Stimulated activated CD8-positive, alpha-beta memory T cell treated with anti-CD3 and anti-CD28 coated beads, Interleukin-12 subunit alpha, Interleukin-12 subunit beta, amount 100 ng/mL, for 4 hours (primary cell): ENCODE measurements at places on chromosomes 6 and 20.

DNA sequence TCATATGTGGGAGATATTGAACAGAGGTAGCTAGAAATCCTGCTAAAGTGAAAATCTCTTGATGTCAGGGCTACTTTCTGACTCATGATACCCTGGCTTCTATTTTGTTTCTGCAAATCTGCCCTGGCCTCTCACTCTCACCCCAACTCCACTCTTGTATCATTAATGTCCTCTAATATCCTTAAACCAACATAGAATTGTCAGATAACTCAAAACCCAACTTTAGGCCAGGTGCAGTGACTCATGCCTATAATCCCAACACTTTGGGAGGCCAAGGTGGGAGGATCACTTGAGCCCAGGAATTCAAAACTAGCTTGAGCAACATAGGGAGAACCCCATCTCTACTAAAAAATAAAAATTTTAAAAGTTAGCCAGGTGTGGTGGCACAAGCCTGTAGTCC lies 33.8 kb upstream of the OSTM1 start:
- DNase-seq, result no peak

GRCh38 chr6:43461936-43462335 lies 6.6 kb upstream of the DLK2 start:
- no peak for DNase-seq

DNA sequence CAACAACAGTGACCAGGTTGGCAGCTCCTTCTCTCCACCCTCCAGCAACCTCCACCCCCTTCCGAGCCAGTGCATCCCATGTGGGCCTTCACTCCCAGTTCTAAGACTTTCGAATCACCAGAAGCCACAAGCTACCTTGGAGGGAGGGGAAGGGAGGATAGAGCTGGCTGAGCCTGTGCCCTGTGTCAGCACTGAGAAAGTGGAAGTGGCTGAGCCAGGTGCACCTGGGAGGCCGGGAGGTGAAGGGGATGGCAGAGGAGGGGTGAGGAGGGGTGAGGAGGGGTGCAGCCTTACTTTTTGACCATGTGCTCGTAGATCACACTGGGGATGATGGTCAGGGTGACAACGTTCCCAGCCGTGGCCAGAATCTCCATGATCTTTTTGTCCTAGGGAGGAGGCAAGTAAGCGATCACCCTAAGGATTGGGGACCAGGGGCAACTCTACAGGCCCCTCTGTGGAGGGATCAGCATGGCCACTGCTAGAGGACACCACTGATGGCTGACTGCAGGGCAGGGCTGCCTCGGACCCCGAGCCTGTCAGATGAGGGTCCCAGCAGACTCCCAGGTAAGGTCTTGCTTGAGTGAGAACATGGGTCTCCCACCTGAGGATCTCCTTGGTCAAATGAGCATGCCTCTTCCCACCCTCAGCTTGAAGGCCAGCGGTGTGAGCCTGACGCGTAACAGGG lies 18.3 kb downstream of the SDCBP2 start:
- no peak for DNase-seq

DNA sequence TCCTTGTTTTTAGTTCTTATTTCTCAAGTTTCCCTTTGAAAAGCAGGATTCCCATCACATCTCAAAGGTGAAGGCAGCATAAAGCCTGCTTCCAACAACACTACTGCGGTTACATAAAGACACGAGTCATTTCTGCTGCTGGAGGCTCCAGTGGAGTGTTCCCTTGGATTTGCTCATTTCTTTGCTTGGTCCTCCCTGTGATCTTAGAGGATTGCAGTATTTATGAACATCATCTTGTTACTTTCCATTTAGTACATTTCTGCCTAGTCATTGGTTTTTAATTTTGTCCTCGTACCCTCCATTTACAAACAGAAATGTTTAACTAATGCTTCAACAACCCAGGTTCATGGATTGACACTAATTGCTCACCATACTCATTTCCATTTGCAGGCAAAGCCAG lies 298.8 kb downstream of the ZNF217 start:
- no peak for DNase-seq

DNA sequence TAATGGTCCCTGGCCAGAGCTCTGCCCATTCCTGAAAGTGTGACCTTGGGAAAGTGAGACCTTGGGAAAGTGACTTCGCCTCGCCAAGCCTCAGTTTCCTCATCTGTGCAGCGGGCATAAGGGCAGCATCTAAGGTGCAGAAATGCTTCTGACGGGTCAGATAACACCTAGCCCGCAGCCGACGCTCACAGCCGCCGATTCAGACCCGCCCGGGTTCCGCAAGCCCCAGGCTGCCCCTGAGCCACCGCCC lies 486 bp downstream of the FKBP1A start:
- DNase-seq, result no peak

DNA sequence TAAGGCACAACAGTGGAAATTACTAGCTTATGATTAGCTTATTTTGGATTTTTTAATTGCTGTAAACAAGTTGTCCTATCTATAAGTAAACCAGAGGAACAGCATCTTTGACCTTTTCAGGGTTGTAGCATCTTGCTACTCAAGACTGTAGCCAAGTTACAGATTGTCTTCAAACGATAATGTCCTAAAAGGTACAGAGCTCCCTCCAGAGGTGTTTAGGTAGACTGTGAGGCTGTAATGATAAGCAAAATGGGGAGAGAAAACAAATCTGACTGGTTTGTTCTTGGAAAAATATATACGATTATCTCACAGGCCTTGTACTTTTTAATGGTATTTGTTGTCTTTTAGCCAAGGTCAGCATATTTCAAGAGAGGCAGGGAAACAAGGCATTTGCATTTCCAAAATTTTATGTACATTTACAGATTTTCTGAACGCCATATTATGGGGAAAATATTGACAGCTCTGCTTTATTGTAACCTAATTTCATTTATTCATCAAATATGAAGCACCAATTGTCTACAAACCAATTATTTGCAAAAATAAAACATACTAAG lies 273.4 kb downstream of the MEI4 start:
- DNase-seq, result no peak

- DNase-seq, result no peak
Observed at GRCh38 chr20:33172781-33173180, 4.8 kb downstream of the BPIFA2 start.

- DNase-seq, result no peak
Observed at GRCh38 chr6:137303441-137303840, 84.3 kb upstream of the IFNGR1 start.

GRCh38 chr20:50012282-50013263 lies 29.8 kb downstream of the SNAI1 start:
- no peak for DNase-seq

- no peak for DNase-seq
Observed at GRCh38 chr6:112253498-112253840, 898 bp downstream of the LAMA4 start.

- DNase-seq, result no peak
Observed at GRCh38 chr6:157911786-157912185, 69.9 kb upstream of the SYNJ2 start.

GRCh38 chr6:132219901-132220300 lies 181.4 kb downstream of the MOXD1 start:
- DNase-seq, result no peak

- no peak for DNase-seq
Observed at GRCh38 chr6:138569554-138569953, 70.3 kb upstream of the NHSL1 start.

DNA sequence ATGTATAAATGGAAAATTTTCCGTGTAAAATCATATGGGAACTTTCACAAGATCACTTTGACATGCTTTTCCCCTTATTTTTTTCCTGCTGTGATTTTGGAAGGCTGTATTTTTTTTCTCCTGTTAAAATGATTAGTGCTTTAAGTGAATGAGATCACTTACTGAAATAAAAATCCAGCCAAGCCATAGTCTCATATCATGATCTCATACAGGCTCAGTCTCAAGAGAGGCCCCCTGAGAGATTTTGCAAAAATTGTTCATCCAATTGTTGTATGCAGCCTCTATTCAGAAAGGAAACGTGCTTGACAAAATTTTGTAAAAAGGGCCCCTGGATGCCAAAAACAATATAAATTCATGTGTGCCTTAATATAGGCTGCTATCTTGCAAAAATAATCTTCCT lies 528.2 kb downstream of the HDGFL1 start:
- DNase-seq, result no peak

DNA sequence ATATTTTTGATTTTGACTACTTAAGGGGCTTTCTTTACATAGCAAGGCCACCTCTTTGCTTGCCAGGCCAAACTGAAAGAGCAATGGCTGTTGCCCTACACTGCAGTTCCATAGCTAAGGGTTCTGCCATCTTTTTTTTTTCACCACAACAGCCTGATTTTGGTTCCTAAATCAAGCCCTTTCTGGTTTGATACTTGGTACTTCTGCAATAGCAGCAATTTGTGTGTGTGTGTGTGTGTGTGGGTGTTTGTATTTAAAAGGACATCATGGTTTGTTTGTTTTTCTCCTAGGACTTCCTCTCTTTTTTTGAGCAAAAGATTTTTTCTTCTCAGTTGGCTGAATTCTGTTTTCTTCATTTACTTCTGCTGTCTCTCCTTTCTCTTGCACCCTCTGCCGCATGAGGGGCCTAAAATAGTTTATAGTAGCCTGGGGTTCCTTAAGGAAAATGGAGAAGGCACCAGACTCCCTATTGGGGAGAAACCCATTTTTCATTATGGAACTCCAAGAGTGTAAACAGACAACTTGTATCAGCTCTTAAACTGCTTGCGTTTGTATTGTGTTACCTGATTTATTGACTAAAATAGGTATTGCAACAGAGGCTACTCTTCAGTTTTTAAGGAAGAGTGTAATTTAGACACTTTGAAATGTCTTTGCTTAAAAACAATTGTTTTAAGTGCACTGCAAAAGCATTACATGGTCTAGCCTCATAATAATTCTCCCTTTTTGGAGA lies 12.2 kb upstream of the GCLC start:
- DNase-seq, result no peak

GRCh38 chr6:53240761-53241160 lies 92.1 kb upstream of the GCM1 start:
- DNase-seq, result no peak

- no peak for DNase-seq
Observed at GRCh38 chr20:19976595-19977372, 40.4 kb upstream of the NAA20 start.

DNA sequence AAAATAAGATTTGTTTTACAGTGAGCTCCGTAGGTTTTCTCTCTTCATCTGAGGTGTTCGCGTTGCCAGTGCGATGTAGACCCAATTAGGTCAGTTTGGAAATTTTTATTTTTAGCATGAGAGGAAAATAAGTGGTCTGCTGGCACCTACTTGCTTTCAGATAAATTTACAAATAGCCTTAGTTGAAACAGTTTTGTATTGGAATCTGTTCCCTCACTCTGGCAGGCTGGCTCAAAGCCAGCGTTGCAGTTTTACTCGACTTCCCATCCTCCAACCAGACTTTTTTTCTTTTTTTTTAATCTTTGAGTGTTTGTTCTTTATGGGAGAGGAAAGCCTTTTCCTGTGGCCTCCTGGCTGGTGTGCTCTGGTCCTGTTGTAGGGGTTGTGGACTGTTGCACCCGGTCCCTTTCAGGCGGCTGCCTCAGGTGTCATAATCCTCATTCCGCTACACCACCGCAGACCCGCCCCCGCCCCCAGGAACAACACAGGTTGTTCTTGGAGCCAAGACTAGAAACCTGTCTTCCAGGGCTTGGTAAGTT lies 46.7 kb downstream of the TIAM2 start:
- DNase-seq, result no peak

GRCh38 chr6:1865585-1865984 lies 255.9 kb downstream of the FOXC1 start:
- no peak for DNase-seq

- no peak for DNase-seq
Observed at GRCh38 chr6:75947935-75948334, 124.5 kb downstream of the IMPG1 start.

- DNase-seq, result no peak
Observed at GRCh38 chr6:167526465-167527368, 201.8 kb downstream of the TTLL2 start.

DNA sequence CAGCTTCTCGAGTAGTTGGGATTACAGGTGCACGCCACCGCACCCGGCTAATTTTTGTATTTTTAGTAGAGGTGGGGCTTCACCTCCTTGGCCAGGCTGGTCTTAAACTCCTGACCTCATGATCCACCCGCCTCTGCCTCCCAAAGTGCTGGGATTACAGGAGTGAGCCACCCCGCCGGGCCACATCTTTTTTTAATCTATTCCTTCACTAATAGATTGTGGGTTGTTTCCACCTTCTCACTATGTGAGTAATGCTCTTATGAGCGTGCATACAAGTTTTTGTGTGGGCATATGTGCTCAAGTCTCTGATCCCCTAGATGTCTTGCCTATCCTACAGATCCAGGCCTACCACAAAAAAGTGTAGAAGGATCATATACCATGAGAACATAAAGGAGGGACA lies 30.7 kb downstream of the CARMIL1 start:
- DNase-seq, result no peak

- DNase-seq, result no peak
Observed at GRCh38 chr6:110063594-110064263, 85.6 kb downstream of the GPR6 start.

GRCh38 chr20:48904566-48905296 lies 16.8 kb upstream of the ARFGEF2 start:
- peak; percentile 10 for DNase-seq

DNA sequence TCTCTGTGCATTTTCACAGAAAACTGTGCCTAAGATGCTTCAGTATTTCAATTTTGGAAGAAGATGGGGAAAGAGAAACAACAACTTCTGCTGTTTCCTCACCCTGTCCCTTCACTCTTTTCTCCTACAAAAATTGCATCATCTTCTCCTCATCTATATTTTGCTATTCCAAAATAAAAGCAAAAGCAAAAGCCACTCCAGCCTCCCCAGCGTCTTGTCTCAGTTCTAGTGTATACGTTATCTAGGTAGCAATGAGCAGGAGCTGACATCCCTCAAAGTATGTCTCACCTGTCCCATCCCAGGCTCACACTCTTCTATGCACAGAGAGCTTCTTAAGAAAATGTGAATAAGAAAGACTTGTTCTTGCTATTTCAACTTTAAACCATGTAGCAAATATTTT lies 163.8 kb upstream of the TAB2 start:
- no peak for DNase-seq

DNA sequence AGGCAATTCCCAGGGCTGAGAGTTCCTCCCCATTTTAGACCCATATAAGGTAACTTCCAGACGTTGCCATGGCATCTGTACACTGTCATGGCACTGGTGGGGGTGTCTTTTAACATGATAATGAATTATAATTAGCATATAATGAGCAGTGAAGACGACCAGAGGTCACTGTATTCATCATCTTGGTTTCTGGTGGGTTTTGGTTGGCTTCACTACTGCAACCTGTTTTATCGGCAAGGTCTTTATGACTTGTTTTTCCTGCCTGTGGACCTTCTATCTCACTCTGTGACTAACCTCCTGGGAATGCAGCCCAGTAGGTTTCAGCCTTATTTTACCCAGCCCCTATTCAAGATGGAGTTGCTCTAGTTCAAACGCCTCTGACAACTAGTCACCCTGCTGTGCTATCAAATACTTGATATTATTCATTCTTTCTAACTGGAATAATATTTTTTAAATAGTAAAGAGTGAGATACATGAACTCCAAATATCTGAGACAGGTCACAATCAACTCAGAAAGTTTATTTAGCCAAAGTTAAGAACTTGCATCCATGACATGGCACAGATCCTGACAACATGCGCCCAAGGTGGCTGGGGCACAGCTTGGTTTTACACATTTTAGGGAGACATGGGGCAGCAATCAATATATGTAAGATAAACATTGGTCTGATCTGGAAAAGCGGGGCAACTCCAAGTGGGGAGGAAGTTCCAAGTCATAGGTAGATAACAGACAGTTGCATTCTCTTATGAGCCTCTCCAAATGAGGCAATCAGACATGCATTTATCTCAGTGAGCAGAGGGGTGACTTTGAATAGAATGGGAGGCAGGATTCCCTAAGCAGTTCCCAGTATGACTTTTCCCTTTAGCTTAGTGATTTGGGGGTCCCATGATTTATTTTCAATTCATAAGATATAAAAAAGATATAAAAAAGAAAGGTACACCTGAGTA lies 1.2 kb upstream of the UFL1 start:
- no peak for DNase-seq
